ENCODE measurements at places on chromosomes 12 and 14.

GRCh38 chr14:78834766-78835451, 664.7 kb downstream of the NRXN3 start:
- DNase-seq, result no peak

DNA sequence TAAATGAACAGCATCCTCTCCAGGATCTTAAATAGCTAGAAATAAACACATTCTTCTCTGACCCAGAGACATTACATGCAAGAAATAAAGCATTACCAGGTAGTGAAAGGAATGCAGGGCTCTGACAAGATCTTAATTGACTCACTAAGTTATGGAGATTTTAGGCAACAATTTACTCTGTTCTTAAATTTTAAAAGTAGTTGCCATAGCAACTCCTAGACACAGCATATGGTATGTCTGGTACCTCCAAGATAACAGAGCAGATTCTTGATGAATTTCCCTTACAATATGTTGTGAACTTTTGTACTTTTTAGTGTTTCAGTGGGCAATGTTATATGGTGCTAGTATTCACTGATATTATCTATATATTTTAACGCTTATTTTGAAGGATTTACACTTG, 76.7 kb upstream of the G2E3 start:
- no peak for DNase-seq

DNA sequence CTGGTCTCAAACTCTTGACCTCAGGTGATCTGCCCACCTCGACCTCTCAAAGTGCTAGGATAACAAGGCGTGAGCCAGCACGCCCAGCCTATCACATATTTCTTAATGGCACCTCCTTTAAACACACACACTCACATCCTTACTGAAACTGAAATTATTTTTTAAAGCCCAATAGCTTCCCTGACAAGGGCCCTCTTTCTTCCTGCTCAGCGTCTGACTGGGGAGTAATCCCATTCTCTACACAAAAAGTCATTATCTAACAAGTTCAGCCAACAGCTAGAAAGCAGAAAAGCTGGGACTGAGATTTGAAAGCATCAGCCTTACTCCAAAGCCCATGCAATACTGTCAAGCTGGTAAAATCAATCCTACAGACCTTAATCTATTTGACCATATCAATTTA, 10.0 kb upstream of the AICDA start:
- DNase-seq, result no peak

- DNase-seq, result no peak
These were observed 48.6 kb upstream of the STAC3 start for GRCh38 chr12:57299514-57300016.

GRCh38 chr12:63882844-63883243, 38.3 kb downstream of the SRGAP1 start:
- DNase-seq, result no peak

DNA sequence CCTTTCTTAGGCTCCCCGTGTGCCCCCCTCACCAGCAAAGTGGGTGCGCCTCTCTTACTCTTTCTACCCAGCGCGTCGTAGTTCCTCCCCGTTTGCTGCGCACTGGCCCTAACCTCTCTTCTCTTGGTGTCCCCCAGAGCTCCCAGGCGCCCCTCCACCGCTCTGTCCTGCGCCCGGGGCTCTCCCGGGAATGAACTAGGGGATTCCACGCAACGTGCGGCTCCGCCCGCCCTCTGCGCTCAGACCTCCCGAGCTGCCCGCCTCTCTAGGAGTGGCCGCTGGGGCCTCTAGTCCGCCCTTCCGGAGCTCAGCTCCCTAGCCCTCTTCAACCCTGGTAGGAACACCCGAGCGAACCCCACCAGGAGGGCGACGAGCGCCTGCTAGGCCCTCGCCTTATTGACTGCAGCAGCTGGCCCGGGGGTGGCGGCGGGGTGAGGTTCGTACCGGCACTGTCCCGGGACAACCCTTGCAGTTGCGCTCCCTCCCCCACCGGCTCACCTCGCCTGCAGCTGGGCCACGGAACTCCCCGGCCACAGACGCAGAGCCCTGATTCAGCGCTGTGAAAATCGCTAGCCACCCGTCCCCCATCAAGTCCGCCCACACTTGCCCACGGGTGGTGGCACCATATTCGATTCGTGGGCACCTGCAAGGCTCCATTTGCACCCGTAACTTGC, 1.3 kb downstream of the TMEM233 start:
- DNase-seq, result peak; percentile 46

DNA sequence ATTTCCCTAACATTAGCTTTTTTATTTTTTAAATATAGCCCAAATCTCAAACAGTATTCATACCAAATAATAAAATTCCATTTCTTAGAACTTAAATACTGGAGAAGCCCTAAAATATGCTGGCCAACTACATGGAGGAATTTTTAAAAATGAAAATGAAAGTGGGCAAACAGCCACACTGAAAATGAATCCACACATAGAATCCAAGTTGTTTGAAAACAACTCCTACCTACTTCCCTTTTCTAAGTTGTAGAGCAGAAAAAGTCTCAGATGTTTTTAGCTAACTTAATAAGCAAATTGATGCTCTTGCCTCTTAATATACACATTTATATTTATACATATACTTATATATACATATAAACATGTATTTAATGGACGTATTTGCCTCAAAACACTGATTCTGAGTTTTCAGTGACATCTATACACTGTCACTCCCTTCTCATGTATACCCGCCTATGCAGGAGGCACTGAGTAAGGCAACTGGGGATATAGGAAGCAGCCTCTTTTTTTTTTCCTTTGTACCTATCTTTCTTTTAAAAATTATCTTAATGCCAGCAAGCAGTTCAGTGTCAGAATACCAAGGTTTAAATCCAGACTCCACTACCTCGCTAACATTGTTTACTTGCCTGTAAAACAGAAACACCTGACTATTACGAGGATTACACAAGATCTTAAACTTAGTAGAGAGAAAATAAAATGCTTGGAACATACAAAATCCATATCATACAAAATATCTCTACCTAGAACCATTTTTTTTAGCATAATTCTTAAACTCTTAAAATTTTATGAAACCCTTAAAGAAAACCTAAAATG, 13.3 kb downstream of the DICER1 start:
- DNase-seq, result no peak

DNA sequence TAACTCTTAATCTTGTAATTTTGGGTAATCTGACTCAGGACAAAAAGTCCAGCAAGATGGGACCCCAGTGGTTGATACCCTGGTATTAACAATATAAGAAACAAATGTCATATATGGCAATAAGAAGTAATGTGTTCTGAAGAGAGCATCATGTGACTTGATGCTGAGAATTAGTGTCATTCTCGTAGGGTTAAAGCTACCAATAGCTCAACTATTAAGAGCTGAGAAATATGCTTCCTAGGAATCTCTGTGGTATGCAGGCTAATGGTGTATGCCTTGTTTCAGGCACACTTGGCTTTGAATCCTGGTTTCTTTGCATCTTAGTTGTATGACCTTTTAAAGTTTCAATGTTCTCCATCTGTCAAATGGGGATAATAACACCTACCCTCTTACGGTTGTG, 9.1 kb downstream of the MYRFL start:
- DNase-seq, result no peak

DNA sequence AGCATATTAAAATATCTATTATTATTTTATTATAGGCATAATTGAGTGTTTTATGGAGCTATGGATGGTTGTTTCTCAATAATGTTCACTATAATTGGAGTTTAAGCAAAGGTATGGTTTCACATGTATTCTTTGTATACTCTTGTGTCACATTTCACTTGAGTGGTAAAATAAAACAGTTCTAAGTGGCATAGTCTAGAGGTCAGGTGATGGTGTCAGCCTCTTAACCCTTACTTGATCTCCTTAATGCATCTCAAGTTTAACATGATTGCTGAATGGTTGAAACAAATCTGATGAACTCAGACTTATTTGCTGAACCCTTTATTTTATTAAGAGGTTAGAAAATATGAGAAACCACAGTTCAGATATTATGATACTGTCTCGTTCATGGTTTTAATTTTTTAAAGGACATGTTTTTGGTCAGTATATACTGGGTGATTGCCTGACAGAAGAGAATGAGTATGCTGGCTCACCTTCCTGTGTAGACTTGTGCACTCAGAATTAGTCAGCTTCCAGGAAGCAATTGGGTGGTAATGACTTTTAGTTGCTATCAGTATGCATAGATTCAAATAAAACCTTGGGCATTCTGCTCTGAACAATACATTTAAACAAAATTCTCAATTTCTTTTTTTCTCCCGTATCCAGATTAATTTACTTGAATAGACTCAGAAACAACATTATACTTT, 464.6 kb downstream of the PCNX1 start:
- DNase-seq, result no peak

DNA sequence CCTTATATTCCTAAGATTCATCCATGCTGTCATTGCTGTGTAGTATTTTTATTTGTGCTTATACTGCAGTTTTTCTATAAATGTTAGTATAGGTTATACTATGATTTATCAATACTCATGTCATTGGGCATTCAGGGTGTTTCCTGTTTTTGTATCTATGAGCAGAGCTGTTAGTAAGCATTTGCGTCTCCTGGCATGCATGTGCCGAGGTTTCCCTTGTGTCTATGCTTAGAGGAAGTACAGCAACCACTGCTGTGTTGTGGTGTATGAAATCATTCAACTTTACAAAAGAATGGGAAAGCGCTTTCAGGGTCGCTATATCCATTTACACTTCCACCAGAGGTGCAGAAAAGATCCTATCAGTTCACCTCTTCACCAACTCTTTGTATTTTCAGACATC, 122.7 kb downstream of the RGS6 start:
- DNase-seq, result no peak

GRCh38 chr12:106189341-106189740, 50.6 kb upstream of the NUAK1 start:
- DNase-seq, result no peak

GRCh38 chr14:67187826-67188225, 1.4 kb upstream of the GARIN2 start:
- no peak for DNase-seq

Measured in right lobe of liver (tissue), 6 donors.